Substantia nigra (tissue), 51 donors: ENCODE measurements at places on chromosomes 4 and X.
A peak's percentile ranks its signal among the peaks of the same experiment; 100 is the strongest.

DNA sequence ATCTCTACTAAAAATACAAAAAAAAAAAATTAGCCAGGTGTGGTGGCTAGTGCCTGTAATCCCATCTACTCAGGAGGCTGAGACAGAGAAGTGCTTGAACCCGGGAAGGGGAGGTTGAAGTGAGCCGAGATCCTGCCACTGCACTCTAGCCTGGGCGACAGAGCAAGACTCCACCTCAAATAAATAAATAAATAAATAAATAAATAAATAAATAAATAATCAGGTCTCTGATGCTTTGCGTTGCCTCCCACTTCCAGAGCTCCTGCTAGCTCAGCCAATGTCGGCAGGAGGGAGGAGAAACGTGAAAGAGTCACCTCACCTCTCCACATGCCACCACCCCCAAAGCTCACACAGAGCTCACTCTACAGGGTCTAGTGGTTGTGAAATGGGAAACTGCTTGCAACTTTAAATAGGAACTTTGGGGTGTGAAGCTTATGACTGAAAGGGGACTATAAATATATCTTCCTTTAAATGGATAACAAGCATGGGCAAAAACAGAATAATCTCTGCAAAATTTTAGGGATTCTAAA, 7.9 kb downstream of the SMIM31 start:
- no peak for DNase-seq

DNA sequence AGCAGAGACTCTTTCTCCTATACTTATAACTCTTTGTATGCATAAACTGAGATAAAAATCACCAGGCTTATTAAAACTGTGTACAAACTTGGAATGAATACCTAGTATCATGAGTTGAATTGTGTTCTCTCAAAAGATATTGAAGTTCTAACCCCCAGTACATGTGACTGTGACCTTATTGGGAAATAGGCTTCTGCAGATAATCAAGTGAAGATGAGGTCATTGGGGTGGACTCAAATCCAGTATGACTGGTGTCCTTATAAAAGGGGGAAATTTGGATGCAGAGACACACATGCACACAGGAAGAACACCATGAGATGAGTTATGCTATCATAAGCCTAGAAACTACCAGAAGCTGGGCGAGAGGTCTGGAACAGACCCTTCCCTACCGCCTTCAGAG, 26.2 kb downstream of the ZNF827 start:
- DNase-seq = no peak

GRCh38 chr4:153112041-153112441, 92.2 kb upstream of the TRIM2 start:
- DNase-seq = no peak

DNA sequence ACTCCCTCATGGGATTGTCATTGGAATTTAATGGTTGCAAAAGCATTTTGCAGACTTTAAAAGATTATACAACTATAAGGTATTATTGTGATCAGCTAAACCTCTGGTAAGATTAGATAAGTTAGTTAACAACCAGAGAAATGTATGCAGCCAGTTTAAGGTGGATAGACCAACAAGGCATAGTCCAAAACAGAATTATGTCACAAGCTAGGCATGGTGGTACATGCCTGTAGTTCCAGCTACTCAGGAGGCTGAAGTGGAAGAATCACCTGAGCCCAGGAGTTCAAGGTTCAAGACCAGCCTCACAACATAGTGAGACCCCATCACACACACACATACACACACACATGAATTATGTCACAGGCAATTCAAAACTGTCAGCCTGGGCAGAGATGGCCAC, 54.7 kb upstream of the KLHL13 start:
- no peak for DNase-seq

GRCh38 chr4:153205757-153206156, 1.5 kb downstream of the TRIM2 start:
- no peak for DNase-seq

GRCh38 chr4:24923550-24923949, 10.7 kb upstream of the CCDC149 start:
- no peak for DNase-seq

- DNase-seq = no peak
Measured at GRCh38 chr4:41873380-41874295, 61.6 kb upstream of the TMEM33 start.

DNA sequence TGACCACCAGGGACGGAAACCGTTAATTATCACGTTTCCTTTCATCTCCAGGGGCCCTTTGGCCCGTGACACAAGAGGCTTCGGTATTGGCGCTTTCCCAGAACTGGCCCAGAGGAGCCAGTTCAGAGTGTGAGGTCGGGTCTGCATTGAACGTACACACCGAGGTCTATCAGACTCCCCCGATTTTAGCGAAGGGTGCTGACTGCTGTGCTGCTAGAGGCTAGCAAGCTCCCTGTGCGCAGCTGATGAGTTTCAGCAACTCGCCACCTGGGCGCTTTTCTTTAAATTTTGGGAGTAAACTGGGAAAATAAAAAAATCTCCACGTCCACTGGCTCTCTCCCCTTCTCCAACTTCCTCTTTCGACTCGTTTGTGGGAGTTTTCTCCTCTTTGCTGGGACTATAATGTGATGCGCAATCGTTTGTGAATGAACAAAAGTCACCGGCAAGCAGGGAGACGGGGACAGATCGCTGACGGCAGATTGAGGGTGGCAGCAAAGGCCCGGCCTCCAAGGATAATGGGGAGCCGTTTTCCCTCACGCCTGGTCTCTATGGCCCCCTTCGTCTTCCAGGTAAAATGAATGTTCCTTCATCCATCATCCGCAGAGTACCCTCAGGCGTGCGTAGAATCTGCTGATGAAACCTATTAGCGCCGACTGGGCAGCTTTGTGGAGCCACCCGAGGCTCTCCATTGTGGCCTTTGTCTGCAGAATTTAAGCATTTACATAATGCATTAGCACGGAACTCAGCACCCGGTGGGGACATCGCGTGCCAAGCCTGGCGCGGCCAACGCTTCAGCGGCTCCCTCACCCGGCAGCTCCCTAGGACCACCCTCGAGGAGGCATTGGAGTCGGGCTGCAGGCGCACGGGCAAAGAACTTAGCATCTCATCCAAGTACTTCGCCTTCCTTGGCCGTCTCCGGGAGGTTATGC, 1.6 kb upstream of the LRAT start:
- peak; percentile 16 for DNase-seq

- DNase-seq = peak; percentile 84
Measured at GRCh38 chrX:153470411-153471363, at the start of gene HAUS7. Gene HAUS7, minus strand, starts transcription at chrX:153470576. Its CDS starts 19 bp downstream, at chrX:153470557.
